ENCODE measurements at places on chromosomes 7 and 10.

- no peak for DNase-seq
These were observed 336.4 kb upstream of the HGF start for GRCh38 chr7:82106201-82106600.

DNA sequence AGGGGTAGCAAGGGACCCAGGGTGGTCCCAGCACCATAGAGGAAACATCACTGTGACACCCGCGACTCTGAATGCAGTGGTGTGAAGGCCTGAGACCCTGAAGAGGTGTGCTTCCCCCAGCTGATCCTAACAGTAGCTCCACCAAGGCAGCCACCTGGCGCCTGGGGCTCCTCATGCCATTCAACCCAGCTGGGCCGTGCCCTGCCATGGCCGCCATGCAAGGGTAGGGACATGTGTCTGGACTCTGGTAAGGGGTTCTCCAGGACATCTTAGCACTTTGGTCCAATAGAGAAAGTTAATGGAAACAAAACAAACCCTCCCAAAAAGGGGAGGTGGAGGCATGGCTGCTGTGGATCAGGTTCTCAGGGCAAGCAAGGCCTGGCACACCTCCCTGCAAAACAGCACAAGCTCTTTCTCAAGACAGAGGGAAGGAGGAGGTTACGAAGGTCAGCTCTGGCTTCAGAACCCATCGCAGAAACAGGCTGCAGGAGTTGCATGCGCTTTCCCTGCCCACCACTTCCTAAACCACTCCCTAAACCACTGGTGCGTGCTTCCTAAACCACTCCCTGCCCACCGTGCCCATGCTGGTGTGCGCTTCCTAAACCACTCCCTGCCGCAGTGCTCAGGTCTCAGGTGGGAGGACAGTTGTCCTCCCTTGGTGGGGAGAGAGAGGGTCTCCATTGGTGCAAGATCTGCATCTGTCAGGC, 108.7 kb downstream of the LARP4B start:
- DNase-seq, result no peak

- DNase-seq, result no peak
These were observed 1049.9 kb downstream of the REEP3 start for GRCh38 chr10:64571056-64571455.

GRCh38 chr7:129041142-129042085, 13.5 kb downstream of the TNPO3 start:
- no peak for DNase-seq

DNA sequence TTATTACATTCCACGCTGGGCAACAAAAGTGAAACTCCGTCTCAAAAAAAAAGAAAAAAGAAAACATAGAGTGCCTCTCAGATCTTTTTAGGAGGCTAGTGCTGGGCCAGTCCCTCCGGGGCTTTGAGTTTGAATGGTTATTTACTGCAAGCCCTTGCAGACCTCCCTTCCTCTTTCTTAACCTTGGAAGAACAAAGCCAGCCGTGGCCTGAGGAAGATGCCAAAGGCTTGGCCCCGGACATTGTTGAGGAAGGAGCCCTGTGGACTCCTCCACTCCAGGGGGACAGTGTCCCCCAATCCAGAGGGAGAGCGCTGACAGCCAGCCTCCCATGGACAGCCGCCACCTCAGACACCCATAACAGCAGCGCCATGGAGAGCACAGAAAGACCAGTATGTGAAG, 5.0 kb downstream of the TSPAN33 start:
- DNase-seq, result no peak

DNA sequence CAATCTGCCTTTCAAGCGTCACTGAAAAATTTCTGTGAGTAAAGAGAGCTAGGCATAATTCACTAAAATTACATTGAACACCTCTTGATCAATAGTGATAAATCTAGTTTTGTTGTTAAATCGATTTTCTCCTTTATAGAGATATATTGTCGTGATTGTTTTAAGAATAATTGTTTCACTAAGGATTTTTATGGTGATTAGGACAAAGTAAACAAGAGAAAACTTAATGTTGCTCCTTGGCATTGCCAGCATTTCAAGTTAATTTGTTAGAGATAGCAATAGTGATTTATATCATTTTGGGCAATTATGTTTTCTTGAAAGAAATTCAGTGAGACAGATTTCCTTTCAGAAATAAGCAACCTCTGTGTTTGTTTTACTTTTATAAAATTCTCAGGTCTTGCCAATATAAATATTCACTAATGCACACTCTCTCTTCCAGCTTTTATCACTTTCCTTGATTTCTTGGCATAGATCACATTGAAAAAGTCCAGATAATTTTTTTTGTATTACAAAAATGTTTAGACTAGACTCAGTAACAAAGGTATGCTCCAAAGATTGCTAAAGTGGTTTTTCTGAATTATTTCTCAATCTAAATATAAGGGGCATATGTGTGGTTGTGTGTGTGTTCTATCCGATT, 538.7 kb downstream of the TFEC start:
- no peak for DNase-seq

DNA sequence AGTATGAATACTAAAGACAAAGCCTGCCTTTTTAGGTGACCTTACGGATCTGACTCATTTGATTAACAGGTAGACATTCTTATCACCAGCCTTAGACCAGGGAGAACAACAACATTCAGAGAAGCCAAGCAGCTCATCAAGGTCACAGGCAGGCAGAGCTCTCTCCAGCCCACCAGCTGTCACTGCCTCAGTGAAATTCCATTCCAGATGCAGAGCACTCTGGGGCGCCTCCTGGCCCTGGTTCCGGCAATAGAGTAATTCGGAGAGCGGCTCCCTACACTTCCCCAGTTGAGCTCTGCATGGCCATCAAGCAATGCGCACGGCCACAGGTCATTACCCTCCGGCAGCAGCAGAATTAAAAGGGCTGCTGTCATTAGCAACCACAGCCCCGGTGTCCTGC, 164.7 kb downstream of the TCERG1L start:
- no peak for DNase-seq

DNA sequence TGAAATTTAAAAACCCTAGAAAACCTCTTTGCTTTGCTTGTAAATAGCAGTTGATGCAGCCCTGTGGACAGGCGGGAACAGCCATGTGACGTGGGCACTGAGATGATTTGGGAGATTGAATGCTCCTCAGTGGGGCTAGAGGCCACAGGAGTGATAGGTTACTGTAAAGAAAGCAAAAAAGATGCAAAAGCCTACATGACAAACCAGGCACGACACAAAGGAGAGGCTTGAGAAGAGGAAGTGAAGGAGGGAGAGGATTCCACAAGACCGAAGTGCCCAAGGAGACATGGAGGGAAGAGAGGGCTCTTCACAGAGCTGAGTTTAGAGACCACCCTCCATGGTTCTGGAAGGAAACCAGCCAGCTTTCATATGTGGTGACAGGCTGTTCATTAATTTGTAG, 25.7 kb downstream of the IKZF1 start:
- DNase-seq, result no peak

GRCh38 chr10:3412646-3413045, 240.1 kb upstream of the PITRM1 start:
- no peak for DNase-seq

DNA sequence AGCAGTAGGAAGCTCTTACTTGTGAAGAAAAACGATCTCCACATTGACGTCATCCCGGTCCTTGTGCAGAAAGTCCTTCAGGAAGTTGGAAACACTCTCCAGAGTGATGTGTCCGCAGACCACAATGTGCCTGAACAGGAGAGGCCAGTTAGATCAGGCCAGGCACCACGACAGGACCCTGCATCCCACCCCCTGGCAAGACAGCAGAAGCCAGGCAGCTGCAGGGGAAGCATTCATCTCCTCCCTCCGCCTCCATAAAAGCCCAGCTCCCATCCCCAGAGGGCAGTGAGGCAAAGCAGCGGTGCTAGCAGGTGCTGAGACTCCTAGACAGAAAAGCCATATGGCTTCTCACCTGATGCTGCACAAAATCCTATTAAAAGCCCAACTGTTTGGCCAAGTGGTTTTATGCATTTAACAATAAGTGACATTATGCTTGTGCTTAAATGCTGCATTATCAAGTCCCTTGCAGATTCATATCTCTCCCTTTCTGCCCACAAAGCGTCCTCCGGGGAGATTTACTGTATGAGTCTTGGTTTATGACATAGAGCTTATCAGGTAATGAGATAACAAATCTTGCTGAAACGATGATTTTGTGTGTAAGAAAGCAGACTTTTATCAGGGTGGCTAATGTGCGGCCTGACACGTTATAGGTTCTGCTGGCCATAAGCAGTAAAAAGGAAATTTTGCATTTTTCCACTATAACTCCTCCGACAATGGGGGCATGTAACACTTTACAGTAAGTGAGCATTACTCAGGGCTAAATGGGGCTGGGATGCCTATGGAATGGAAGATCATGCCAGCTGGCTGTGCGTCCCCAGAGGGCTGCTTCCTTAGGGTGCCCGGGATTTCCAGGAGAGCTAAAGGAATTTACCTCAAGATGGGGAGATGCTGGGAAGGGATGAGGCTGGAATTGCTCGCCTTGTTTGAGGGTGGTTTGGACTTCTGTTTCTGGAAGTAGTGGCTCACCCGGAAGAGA, 546.9 kb downstream of the KCNMA1 start:
- no peak for DNase-seq

DNA sequence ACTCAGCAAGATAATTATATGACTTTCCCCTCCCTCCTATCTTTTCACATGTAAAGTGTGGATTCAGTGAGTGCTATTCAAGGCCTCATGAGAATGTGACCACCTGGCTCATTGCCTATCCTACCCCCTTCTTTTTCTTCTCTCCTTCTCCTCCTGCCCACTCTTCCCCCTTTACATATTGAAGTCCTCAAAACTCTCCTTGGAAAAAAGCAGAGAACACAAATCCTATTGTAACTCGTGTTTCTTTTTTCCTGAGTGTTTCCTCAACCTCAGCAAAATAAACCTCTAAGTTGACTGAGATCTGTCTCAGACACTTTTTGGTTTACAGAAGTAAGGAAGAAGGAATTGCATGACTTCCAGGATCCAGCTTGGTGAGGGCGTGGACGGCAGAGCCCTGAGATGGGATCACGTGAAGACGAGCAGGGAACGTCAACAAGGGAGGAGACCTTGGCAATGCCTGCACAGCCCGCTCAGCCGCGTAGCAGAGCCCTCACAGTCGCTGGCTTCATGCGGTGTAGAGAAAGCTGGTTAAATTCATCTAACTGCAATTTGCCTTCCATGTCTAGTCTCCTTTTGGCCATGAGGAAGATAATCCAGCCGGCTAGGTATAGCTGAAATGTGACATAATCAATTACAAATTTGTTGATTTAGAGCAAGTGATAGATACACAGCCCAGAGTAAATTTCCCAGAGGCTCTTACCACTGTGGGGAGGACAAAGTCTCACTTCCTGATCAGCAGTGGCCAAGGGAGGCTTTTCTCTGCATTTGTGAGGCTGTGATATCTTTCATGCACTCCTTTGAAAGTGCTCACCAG, 75.7 kb downstream of the LYZL2 start:
- no peak for DNase-seq

- DNase-seq, result no peak
These were observed 48.4 kb downstream of the ZCCHC24 start for GRCh38 chr10:79397051-79397450.

GRCh38 chr10:110916554-110917346, 2.2 kb downstream of the BBIP1 start:
- peak; percentile 85 for DNase-seq

DNA sequence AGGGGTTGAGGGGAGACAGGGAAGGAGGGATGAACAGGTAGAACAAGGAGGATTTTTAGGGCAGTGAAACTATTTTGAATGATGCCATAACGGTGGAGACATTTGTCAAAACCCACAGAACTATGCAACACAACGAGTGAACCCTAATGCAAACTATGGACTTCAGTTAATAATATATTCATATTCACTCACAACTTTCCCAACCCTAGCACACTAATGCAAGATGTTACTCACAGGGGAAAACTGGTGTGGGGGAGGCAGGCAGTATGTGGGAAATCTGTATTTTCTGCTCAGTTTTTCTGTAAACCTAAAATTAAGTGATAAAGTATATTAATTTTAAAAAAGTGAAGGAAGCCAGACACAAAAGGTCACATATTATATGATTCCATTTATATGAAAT, 17.3 kb downstream of the GNA12 start:
- DNase-seq, result no peak

- peak; percentile 24 for DNase-seq
These were observed 109.6 kb downstream of the TMEM130 start for GRCh38 chr7:98760201-98760651.

DNA sequence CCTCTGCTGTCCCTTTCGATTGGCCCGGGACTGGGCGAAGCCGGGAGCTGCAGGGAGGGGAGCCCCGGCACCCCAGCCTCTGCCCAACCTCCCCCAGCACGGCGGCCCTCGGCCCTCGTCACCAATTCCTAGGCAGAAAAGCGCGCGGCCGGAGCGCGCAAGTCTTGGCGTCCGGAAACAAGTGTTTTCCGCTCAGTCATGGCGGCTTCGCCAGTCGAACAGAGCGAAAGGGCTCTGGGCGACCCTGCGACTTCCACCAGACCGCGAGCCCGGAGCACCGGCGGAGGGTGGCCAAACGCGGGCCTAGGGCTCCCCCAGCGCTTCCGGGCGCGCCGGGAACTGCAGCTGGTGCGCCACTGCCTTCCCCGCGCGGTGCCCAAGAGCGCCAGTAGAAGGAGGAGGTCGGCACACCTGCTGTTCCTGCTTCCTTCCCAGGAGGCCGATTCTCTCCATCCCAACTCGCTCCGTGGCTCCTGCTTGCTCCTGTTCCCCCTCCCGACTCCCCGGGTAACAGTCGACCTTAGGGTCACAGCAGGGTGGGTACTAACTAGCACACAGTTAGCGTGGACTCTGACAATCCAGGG, 729.9 kb downstream of the ZWINT start:
- DNase-seq, result no peak

DNA sequence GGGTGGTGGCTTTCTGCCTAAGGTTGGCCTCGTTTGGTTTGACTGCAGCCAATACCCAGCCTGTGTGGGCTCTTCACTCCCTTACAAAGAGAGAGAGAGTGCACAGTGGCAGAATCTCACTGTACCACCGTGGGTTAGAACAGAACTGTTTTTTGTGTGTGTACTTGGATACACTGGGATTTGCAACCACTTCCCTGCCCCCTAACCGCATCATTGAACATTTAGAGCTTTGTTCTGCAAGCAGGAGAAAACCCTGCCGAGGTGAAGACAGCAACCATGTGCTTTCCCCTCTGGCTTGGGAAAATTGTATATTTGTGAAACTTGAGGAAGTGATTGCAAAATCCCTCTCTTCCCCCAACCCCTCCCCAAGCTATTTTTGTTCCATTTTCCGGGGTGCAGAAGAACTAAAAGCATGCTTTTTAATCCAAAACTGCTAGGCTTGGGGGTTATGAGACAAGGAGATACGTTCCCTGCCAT, 201.2 kb downstream of the TCF7L2 start:
- DNase-seq, result no peak

- no peak for DNase-seq
These were observed 17.4 kb upstream of the TMEM236 start for GRCh38 chr10:17734432-17735080.

DNA sequence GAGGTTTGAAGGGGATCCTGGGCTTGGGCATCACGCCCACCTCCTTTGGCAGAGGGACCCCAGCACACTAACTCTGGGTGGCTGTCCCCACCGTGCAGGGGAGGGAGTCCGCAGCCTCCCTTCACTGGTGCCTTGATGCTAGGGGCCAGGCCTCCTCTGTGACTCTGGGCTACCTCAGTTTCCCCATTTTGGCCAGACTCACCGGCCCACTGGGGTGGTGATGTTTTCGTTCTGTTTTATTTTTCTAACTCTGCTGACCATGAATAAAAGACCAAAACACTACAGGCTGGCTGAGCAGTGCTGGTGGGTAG, 503 bp upstream of the TRIP6 start:
- no peak for DNase-seq

GRCh38 chr10:77667426-77668324, 30.1 kb upstream of the KCNMA1 start:
- no peak for DNase-seq

Measured in fibroblast of skin of left quadriceps (primary cell).